ENCODE measurements at places on chromosomes 1 and 21.
A peak's percentile ranks its signal among the peaks of the same experiment; 100 is the strongest.

GRCh38 chr1:40723196-40723955, 31.9 kb downstream of the NFYC start:
- no peak for DNase-seq

DNA sequence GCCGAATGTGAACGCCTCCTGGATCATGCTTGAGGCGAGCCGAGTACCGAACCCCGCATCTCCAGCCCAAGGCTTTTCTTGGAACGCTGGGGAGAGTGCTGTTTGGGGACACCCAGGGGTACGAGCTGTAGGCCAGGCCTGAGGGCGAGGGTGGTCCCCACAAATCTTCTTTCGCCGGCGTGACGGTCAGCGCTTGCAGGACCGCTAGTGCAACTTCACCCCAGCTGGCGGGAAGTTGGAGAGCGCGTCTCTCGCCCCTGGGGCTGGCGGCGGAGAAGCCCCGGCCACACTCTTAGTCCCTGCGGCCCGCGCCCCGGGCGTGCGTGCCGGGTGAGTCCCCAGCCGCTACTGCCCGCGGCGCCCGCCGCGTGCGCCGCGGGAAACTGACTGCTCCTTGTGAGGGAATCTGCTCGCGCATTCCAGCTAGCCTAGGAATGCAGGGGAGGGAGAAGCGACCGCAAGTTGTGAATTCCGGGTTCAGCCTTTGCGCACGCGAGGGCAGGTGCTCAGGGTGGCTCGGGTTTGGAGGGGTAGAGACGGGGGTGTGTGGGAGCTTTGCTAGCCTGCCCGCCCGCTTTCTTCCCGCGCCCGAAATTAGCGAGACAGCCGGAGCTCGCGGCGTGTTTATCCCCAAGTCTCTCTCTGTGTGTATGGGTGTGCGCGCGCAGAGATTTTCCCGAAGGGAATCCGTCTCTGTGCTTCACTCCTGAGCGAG, 884 bp downstream of the LHX4 start:
- DNase-seq = peak; percentile 79

GRCh38 chr21:27429710-27430341, 462.9 kb upstream of the ADAMTS5 start:
- DNase-seq = peak; percentile 41

DNA sequence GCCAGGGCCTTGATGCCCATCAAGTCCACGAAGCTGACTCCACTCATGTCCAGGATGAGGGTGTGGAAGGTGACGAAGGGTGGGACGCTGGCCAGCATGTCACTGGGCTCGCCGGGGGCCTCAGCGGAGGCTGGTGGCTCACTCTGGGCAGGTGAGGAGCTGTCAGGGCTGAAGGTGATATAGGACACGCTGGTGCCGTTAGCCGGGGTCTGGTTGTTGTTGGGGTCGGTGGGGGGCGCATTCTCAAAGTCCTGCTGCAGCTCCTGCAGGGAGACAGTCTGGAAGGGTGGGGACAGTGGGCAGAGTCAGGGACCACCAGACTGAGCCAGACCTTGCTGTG, 21.7 kb downstream of the SLC26A9 start:
- no peak for DNase-seq

GRCh38 chr1:210587566-210587965, 258.9 kb downstream of the HHAT start:
- DNase-seq = peak; percentile 28

DNA sequence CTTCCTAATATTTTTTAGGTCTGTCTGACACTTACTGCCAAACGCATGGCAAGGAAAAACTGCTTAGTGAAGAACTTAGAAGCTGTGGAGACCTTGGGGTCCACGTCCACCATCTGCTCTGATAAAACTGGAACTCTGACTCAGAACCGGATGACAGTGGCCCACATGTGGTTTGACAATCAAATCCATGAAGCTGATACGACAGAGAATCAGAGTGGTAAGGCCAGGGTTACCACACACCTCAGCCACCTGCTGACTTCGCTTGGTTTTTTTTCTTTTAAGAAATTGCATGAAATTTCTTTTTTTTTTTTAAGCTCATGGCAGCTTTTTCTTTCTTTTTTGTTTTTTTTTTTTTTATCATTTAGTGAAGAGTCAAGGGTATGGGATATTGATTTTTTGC, 17.2 kb downstream of the ATP1A1 start:
- DNase-seq = no peak

- DNase-seq = no peak
Measured at GRCh38 chr1:193726722-193727121, 540.3 kb upstream of the B3GALT2 start.

DNA sequence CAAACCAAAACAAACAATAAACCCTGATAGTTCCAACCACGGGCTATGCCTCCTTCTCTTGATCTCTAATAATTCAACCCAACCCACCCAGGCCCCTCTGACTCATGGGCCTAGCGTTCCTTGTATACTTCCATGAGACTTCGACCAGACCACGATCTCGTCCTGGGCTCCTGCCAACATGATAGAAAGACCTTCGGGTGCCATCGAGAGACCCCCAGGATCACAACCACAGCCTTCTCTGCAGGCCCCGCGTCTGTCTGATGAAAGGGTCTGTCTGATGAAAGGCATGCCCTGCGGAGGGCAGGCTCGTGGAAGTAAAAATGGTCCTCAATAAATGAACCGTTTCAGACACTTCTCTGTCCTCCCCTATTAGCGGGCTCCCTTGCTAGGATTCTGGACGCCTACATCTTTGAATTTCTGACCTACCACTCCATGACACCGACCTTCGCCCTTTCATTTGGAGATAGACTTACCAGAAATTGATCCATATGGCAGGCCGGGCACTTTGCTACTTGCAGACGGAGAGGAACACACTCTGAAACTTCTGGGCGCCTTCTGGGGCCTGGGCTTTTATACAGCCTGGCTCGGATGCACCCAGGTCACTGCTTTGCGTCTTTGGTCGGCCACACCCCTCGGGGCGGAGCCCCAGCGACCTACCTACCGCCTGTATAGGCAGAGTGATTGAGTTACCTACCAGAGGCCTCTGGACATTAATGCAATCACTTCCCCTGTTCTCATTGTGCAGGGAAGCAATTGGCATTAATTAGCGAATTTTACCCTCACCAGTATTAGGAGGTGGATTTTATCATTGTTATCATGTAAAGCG, 5.3 kb upstream of the KLF18 start:
- DNase-seq = no peak

GRCh38 chr1:202725526-202725925, 15.3 kb upstream of the SYT2 start:
- no peak for DNase-seq

- DNase-seq = peak; percentile 52
Measured at GRCh38 chr1:216119600-216119999, 303.6 kb downstream of the USH2A start.

DNA sequence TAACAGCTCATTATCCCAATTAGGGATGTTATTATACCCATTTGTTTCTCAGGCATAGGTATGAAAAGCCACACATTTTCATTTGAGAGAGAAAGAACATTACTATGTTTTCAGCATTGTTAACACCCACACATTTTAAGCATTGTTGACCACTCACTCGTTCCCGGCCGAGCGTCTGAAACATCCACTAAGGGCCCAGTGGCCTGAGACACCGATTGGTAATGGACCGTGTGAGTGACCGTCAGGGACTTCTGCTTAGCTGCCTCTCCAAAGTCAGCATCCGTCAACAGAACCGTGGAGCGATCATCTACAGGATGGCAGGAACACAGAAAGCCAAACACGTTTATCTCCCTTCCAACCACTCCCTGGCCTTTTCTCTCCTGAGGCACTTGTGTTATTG, 184.6 kb downstream of the PCP4 start:
- no peak for DNase-seq

DNA sequence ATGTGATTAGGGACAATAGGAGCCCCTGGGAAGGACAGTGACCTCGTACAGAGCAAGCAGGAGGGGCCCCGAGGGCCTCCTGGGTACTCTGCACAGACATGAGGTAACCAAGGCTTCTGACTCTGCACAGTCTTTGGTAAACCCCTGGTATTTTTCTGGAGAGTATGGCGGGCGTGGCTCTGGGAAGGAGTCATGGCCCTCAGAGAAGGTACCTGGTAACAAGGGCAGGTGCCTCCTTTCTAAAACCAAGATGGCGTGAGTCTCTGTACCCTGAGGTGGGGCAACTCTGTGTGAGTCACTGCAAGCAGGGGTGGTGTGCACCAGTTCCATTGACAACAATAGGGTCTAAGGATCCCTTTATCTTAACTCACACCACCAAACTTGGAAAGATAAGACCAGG, 39.9 kb upstream of the SLC19A1 start:
- no peak for DNase-seq

DNA sequence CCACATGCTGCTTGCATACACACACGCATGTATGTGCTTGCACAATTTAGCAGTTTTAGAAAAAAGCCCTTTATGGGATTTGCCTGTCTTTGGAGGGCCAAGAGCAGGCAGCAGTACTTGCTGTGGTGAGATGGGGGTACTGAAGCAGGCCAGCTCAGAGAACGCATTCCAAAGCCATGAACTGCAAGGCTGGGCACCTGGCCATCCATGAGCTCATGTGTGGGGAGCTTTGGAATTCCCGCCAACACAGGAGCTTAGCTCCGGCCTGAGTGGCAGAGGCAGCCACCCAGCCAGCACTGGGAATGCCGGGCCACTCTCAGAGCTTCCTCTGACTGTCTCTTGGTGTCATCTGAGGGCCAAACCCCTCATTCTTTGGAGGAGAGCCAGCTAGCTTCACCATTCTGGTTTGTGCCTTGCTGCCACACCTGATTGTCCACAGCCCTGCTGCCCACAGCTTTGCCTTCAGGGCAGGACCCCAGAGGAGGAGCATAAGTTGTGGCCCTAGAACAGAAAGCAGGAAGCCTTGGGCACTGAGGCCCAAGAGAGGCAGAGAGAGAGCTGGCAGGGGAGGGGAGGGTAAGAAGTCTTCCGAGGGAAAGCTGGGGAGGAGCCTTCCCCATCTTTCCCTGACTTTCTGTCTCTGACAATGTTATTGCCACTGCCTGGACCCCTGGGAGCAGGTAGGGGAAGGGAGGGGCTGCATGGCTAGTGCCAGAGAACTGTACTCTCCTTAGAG, 92.1 kb upstream of the POU3F1 start:
- peak; percentile 96 for DNase-seq

GRCh38 chr1:228986093-228986904, 251.0 kb downstream of the RHOU start:
- DNase-seq = no peak

DNA sequence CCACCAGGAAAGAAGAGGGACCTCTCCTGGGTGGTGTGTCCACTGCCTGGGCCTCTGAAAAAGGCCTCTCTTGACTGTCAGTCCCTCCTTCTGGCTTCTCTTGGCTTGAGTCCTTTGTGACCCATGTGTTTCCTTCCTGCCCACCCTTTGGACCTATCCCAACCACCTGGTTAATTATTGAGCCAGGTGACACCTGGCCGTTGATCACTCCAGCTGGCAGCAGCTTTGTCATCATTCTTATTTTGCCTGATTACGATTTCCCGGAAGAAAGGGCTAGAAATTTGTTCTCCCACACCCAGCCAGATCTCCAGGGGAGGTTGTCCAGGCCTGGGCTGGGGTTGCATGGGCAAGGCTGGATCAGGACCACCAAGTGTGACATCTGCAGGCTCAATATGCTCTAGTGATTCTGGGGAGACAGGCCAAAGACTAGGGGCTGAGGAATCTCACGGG, 24.8 kb downstream of the CSF1 start:
- no peak for DNase-seq

GRCh38 chr1:44368471-44369151, 13.6 kb upstream of the ERI3 start:
- no peak for DNase-seq

GRCh38 chr1:103960710-103961109, 211.0 kb downstream of the AMY1C start:
- no peak for DNase-seq

DNA sequence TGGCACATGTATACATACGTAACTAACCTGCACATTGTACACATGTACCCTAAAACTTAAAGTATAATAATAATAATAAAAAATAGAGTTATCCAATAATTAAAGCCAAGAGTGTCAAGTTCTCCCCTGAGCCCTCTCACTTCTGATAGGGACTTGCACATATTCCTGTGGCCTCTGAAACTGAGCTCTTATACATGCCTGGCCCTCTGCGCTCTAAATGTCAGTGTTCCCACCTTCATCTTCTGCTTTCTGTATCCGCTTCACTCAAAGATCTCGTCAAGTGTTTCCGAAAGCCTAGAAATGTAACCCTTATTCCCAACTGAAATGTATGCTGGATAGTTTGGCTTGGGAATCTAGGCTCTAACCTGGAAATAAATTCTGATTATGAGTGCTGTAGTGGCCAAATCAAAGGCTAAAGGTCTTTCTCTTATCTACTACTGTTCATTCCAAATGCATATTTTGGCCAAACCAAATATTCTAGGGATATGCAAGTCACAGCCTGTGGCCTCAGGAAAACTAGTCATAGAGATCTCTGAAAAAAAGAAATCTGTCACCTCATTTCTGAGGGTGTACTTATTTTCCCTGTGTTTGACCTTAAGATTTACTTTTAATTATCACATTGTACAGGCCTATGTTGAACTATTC, 99.5 kb upstream of the LYPLAL1 start:
- DNase-seq = no peak

- no peak for DNase-seq
Measured at GRCh38 chr1:193427524-193427923, 241.1 kb upstream of the B3GALT2 start.

DNA sequence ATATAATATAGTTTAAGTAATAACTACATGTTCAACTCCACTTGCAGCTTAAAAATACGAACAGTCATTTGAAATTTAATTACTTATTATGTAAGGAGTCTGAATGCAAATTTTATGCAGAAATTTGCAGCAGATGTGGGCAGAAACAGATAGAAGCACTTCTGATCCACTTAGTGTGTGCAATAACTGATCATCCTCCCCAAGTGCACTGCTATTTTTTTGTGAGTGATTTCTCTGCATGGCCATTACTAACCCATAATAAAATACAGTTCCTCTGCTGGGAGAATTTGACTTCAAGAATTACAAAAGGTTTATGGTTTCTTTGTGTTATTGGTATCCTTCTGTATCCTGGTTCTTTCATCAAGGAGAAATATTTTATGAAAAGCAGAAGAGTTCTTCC, 611.5 kb upstream of the RGS18 start:
- no peak for DNase-seq

DNA sequence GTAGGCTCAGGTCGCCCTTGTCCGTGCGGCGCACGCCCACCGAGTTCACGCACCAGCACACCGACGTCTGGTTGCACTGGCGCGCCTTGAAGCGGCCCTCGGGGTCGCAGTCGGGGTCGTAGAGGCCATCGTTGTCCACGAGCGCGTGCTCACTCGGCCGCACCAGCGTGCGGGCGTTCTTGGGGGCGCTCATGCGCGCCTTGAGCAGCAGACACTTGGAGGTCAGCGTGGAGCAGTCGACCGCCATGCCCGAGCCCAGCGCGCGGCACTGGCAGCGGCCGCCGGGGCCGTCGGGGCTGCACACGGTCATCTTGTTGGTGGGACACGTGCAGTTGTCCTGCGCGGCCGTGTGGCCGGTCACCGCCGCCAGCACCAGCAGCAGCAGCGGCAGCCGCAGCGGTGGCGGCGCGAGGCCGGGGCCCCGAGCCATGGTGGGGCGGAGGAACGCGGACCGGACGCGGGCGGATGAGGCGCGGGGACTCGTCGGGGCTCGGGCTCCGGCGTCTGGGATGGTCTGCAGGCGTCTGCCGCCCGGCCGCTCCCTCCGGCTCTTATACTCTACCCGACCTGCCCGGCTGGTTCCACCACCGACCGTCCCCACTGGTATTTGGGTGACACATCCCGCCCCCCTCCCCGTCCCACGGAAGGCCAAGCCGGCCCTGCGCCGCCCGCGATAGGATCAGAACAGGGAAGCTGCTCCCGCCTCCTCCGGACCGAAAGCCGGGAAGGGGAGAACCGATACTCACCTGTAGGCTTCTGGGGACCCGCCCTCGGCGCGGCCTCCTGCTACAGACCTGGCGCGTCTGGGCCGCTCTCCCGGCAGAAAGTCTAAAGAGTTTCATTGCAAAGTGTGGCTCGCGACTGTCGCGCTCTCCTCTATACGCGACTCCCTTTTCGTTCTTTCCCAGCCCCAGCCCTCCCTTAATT, at the start of gene TACSTD2:
TACSTD2 (minus strand) TSS at position 526 of the 927 bp plus-strand sequence; CDS start at position 430, 96 bp downstream.
- DNase-seq = peak; percentile 39
